ENCODE measurements at places on chromosomes 16 and 17.
A peak's percentile ranks its signal among the peaks of the same experiment; 100 is the strongest.

- DNase-seq, result no peak
Measured at GRCh38 chr17:67019809-67020208, 24.5 kb upstream of the CACNG1 start.

GRCh38 chr17:56834380-56835263, 671 bp downstream of the DGKE start:
- peak; percentile 15 for DNase-seq

- DNase-seq, result no peak
Measured at GRCh38 chr16:4796982-4797804, 2.0 kb downstream of the SMIM22 start.

GRCh38 chr16:10658943-10659342, 35.8 kb downstream of the TEKT5 start:
- no peak for DNase-seq

GRCh38 chr16:71573387-71574094, 3.4 kb downstream of the TAT start:
- no peak for DNase-seq

DNA sequence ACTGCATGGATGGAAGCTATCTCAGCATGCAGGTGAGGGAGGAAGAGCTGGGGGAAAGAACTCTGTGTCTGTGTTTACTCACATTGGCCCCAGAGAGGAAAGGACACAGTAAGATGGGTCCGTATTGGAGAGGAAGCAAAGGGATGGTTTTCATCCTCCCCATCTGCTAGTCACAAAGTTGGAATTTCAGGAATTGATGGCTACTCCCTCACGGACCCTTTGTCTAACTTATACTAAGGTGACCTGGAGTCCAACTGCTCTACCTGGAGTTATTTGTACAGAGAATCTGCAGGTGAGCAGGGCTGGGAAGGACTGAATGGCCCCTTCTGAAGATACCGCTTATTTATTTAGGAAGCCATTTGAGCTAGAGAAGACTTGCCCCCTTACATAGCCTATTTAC, 55.1 kb downstream of the WNT3 start:
- peak; percentile 17 for DNase-seq

DNA sequence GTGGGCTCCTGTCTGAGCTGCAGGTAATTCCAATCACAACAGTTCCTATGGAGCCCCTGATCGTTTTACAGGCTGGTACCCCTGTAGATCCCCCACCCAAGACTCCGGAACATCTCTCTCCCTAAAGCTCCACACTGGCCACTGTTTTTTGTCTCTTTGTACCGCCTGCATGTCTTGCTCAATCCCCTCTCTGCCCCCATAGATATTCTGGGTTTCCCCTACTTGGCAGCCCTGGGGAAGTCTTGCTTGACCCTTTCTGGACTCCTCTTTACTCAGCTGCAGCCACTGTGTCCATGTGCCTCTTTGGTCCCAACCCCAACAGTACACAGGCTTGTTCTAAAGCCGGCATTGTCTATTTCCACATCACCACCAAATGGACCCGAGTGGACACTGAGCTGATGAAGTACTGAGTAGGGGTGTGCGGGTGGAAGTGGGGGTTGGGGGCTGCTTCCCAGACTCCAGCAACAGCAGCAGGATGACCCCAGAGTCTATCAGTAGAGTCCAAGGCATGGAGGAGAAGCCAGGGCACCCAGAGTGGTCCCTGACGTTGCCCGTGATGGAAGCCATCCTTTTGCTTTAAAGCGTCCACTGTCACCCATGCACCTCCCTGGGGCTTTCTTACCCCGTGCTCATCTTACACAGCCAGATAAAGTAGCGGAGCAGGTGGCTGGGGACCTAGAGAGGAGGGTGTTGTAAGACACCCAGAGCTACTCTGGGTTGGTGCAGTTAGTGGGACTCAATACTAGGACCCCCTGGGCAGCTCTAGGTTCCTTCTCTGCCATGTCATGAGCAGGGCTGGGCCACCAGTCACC, 6.4 kb downstream of the CD300LB start:
- DNase-seq, result no peak

- no peak for DNase-seq
Measured at GRCh38 chr16:78523212-78523985, 423.9 kb downstream of the WWOX start.

GRCh38 chr17:2174468-2175293, 119.8 kb downstream of the HIC1 start:
- peak; percentile 94 for DNase-seq

DNA sequence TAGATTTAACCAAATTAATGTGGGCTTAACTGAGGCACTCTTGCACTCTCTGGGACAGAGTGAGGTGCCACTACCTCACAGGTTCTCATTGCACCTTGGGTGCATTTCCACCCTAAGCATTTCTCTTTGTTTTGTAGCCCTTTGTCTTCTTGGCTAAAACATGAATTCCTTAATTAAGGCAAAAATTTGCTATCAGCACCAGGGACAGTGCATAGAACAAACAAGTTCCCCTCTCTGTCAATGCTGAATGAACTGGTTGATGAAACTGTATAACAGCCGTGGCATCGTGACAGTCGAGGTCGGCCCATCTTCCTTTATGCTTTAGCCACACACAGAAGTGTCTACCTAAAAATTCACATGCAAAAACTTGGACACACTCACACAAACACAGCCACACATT, 74.8 kb downstream of the HS3ST2 start:
- DNase-seq, result no peak

DNA sequence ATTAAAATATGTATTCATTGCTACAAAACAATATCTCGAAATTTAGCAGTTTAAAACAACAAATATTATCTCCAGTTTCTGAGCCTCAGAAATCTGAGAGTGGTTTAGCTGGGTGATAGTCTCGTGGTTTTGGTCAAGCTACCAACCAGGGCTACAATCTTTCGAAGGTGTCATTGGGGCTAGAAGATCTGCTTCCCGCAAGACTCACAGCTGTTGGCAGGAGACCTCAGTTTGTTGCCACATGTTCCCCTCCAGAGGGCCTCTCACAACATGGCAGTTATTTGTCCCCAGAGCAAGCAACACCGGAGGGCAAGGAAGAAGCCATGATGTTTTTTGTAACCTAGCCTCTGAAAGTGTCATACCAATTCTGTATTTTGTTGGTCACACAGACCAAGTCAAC, 12.0 kb upstream of the BCAS3 start:
- no peak for DNase-seq

GRCh38 chr17:12041312-12041711, 20.6 kb downstream of the MAP2K4 start:
- DNase-seq, result peak; percentile 83

GRCh38 chr17:42584880-42585279, 7.4 kb upstream of the PSMC3IP start:
- no peak for DNase-seq

- DNase-seq, result peak; percentile 19
Measured at GRCh38 chr17:82065193-82065637, 389 bp downstream of the DUS1L start.

DNA sequence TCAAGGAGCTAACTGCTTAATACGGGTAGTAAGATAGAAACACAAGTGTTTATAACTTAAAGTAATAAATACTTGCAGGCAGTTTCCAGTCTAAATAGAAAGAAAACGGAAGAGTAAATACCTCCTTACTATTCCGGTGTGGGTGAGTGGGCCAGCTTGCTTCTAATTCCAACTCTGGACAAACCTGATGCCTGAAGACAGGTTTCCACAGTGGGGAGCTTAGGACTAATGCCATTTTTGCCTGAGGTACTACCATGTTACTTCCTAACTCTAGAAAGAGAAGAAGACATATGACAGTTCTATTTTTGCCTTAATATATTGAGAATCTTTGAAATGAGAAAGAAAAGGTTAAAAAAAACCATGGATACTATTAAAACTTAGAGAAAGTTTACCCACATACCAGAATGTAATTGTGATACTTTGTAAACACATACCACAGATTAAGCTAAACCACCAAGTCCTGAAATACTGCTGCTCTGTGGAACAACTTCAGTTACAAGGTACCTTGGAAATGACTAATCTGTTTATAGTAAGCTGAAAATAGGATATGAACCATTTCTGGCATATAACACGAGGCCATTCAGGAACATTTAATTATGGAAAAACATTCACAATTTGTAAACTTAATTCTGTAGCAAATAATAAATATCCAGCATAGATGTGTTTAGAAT, 70.2 kb downstream of the ZZEF1 start:
- peak; percentile 12 for DNase-seq

DNA sequence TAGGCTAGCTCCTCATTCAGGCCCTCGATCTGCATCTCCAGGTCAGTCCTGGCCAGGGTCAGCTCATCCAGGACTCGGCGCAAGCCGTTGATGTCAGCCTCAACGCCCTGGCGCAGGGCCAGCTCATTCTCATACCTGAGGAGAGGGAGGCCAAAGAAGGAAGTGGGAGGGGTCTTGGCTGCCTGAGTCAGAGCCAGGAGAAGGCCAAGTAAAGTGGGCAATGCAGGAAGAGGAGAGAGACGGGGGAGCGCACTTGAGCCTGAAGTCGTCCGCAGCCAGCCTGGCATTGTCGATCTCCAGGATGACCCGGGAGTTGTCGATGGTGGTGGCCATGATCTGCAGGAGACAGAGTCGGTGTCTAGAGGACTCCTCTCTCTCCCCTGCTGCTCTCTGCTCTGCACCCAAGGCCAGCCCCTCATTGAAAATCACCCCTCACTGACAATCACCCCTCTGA, 1.8 kb downstream of the KRT15 start:
- DNase-seq, result no peak

DNA sequence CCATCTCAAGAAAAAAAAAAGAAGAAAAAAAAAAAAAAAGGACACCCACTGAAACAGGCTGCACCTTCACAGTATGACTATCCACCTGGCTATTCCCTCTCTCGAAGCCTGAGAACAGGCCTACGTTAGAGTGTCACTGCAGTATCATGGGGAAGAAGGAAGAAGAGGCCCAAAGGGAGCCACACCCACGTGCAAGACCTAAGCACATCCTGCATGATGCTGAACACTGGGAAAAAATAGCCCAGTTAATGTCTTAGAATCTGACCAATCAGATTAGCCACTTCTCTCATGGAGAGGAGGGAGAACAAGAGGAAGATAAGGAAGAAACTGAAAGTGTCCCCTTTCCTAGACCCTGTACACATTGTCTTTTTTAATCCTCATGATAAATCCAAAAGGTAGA, 19.5 kb upstream of the MED13 start:
- DNase-seq, result no peak

- no peak for DNase-seq
Measured at GRCh38 chr17:72930031-72930430, 162.5 kb downstream of the SLC39A11 start.

DNA sequence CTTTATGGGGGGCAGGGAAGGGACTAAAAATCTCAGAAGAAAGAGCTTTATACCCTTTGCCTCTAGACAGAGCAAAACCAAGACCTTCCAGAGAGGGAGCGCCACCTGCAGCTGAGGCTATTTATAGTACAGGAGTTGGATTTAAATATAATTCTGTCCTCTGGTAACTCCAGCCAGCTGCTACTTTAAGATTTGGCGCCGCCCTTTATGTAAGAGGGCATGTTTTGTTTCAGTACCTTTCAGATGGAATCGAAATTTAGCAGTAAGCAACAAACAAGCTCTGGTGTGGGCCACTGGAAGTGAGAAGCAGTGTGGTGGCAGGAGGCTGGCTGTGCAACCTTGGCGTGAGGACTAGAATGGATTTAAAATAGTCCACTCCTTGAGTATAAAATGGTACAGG, 5.2 kb upstream of the GUCY2D start:
- peak; percentile 16 for DNase-seq

Measured in fibroblast of skin of right biceps (primary cell).